ENCODE measurements at places on chromosomes 2 and 18. TPM values are rescaled to one million over a fixed set of nuclear protein-coding genes. Genes with fewer than 3 reads are reported as not detected.

Gene SERPINB11
- not detected for total RNA-seq

Gene PLGLB1
- 1.9 TPM for total RNA-seq

Gene KRTCAP3
- not detected for total RNA-seq

Gene TTN
- 4,342 TPM for total RNA-seq

Gene RAB1A
- total RNA-seq: 111 TPM

Gene DOK6
- 4.4 TPM for total RNA-seq

DNA sequence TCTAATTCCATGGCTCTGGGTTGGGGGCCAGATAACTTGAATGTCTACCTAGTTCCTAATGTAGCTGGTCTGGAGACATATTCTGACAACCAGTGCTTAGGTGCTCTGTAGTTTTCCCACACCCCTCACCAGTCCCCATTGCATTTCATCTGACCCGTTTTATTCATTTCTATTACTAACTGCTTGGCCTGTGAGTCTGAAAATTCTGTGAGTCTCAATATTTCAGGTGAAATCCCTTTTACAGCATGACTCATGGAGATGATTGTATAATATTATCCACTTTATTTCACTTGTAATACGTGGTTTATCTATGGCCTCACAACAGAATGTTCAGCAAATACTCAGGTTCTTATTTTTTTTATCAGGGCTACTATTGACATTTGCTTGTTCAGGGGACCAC, 103.7 kb upstream of the UGP2 start:
- H3K27me3 ChIP-seq: no peaks in the 10 kb centered on the region
- H3K36me3 ChIP-seq: no peaks in the 10 kb centered on the region
- peaks cover 16% of the 10 kb centered on the region for H3K4me1 ChIP-seq
- no peak overlapping the region for H3K4me3 ChIP-seq
- no peak for DNase-seq
- H3K27ac ChIP-seq: no peak overlapping the region

DNA sequence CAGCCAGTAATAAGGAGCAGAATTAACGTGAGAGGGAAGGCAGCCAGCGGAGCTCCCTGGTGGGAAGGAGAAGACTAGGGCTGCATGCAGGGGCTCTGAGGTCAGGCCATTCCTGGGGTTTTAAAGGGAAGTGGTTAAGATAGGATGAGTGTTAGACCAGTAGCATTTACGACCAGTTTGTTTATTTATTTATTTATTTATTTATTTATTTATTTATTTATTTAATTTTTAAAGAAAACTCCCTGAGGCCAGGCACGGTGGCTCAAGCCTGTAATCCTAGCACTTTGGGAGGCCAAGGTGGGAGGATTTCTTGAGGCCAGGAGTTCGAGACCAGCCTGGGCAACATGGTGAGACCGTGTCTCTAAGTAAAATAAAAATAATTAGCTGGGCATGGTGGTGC, 152.8 kb downstream of the FHOD3 start:
- no peak for DNase-seq
- peaks cover 7% of the 10 kb centered on the region for H3K4me1 ChIP-seq
- H3K27ac ChIP-seq: no peak overlapping the region
- no peak overlapping the region for H3K4me3 ChIP-seq
- no peaks in the 10 kb centered on the region for H3K27me3 ChIP-seq

GRCh38 chr2:14866736-14867352, 234.3 kb downstream of the LRATD1 start:
- H3K36me3 ChIP-seq: no peaks in the 10 kb centered on the region
- no peaks in the 10 kb centered on the region for H3K27me3 ChIP-seq
- no peak overlapping the region for H3K4me3 ChIP-seq
- no peak for DNase-seq

- H3K27ac ChIP-seq: no peak overlapping the region
- no peak for DNase-seq
- H3K4me1 ChIP-seq: peaks cover 27% of the 10 kb centered on the region
- no peak overlapping the region for H3K4me3 ChIP-seq
Measured at GRCh38 chr2:71829008-71829407, 318.7 kb downstream of the CYP26B1 start.

- H3K36me3 ChIP-seq: no peaks in the 10 kb centered on the region
- no peaks in the 10 kb centered on the region for H3K4me1 ChIP-seq
- H3K27me3 ChIP-seq: no peaks in the 10 kb centered on the region
- DNase-seq: no peak
- H3K27ac ChIP-seq: no peak overlapping the region
Measured at GRCh38 chr2:7454592-7454991, 537.4 kb downstream of the RNF144A start.

DNA sequence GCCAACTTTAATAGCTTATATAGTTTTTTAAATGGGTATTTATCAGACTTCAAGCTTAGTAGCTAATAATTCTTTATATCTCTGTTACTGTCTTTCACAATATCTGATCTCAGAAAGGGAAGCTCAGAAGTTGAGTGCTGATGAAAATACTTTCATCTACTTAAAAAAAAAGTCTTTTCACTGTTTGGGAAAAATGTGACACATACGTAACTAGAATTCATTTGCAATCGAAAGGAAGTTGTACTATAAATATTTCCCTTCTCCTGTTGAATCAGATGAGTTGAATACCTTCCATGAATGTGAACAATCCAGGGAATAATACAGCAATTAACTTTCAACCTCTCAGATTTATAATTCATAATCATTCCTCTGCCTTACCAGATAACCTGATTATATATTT, 811 bp upstream of the SCG2 start:
- H3K4me3 ChIP-seq: no peak overlapping the region
- H3K27me3 ChIP-seq: no peaks in the 10 kb centered on the region
- H3K36me3 ChIP-seq: no peaks in the 10 kb centered on the region
- no peak for DNase-seq
